ENCODE measurements at places on chromosomes 1 and 21.

- no peak for DNase-seq
Measured at GRCh38 chr1:93344484-93344883, 1.2 kb upstream of the DR1 start.

DNA sequence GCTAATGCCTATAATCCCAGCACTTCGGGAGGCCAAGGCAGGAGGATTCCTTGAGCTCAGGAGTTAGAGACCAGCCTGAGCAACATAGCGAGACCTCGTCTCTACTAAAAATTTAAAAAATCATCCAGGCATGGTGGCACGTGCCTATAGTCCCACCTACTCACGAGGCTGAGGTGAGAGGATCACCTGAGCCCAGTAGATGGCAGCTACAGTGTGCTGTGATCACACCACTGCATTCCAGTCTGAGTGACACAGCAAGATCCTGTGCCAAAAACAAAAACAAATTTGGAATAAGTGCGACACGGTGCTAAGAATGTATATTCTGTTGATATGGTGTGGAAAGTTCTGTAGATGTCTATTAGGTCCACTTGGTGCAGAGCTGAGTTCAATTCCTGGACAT lies 15.1 kb downstream of the USP33 start:
- DNase-seq: no peak

DNA sequence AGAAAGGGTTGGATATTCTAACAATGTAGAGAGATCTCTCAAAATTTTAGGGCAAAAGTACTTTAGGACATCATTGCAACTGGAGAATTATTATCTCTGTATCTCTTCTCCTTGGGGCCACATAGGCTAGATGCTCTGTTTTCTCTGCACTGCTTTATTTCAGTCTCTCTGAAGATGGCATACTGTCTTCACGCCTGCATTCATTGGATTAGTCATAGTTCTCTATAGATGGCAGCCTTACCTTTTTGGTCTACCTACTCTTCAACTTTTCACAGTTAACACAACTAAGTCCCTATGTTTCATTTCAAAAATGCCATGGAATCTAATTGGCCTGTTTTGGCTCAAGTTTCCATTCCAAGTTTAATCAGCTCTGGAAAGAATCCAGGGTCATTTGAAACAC lies 1623.3 kb upstream of the B3GALT2 start:
- no peak for DNase-seq

DNA sequence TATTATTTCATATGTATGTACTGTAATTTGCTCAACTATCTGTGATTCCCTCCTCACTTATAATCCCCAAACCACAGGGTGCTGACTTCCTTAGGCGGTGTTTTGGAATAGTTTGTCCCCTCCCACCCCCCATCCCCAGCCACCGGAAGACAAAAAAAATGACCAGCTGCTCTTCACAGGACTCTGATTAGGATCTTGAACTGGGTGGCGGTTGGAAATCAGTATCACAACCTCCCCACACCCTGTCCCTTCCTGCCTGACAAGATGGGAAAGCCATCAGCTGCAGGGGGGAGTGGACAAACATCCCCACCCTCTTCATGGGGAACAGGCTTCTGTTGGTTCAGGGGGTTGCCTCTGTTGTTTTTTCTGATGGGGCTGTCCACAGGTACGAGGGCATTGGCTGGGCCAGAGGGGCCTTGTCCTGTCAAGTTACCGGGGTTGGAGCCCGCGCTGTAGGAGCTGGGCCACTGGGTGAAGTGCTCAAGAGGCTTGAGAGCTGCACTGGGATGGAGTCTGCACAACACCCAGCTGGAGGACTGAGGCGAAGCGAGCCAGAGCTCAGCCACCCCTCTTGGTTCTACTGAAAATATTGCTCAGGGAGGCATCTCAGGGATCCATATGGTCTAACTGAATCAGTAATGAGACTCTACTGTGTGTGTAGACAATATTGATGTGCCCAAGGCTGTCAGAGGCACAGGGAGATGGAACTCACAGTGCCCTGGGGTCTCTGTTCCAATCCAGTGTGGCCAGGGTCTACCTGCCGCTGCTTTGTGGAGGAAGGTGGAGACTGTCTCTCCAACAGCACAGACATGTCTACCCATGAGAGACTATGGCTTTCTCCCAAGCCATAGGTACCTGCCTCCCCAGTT lies 28.2 kb downstream of the NAV1 start:
- DNase-seq: no peak

DNA sequence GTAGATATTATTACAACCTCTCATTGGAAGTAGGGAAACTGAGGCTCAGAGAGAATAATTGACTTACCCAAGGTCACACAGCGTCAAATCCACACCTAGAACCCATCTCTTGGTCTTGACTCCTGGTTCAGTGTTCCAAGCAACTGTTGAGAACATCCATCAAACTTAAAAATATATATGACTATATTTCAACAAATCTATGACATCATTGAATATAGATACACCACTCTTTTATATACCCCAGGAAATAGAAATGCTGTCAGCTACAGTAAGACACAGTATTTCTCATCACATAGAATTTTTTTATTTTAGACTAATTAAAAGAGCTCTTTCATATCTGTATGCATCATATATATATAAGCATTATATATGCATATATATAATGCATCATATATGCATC lies 56.9 kb downstream of the RUNX3 start:
- no peak for DNase-seq

DNA sequence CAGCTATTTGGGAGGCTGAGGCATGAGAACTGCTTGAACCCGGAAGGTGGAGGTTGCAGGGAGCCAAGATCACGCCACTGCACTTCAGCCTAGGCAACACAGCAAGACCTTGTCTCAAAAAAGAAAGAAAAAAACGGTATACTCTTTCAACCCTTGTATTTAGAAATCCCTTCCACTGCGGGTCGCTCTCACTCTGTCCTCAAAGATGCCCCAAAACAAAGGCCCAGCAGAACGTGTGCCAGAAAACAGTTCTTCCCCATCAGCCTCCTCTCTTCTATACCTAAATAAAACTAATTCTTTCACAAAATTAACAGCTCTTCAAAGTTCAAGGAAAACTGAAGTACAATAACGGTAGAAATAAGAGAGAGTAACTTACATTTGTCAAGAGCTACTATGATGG lies 13.2 kb downstream of the SETD4 start:
- no peak for DNase-seq

DNA sequence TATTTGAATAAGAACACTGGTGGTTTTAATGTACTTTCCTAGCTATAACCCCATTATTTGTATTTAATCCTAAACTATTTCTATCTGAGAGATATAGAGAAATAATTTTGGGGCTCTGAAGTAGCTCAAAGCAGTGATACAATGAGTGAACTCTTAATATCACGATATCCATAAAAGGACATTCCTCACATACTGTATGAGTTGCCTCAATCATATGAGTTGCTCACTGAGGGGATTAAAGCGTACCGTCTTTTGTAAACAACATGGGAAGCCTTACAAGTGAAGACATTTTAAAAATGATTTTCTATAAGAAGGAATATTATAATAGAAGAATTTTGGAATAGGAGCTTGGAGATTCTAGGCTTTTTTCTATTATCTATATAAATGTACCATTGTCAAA lies 21.5 kb downstream of the BRINP3 start:
- no peak for DNase-seq
